ENCODE measurements at places on chromosomes 11 and 22.

- DNase-seq, result no peak
Measured at GRCh38 chr11:63567044-63567840, 4.1 kb upstream of the PLAAT2 start.

DNA sequence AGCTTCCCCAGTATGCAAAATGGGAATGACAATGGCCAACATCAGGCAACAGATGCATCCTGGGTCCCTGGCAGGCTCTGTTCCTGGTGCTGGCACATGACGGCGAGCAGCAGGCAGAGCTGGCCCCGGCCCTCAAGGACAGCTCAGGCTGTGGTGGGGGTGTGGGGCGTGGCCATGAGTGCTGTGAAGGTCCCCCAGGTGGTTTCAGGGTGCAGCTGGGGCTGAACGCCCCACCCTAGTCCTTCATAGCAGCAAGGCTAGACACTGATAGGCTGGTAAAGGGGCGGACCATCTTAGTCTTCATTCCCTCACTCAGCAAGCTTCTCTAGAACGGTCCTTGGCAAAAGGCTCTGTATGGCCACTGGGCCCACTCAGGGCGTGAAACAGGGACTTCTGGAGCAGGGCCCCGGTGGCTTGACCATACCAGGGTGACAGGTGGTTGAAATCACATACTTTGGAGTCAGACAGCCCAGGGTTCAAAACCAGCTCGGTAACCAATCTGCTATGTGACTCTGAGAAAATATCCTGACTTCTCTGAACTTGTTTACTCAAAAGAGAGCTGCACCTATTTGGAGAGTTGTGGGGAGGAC is 15.1 kb downstream of the NPTXR start:
- DNase-seq, result no peak

- DNase-seq, result no peak
Measured at GRCh38 chr22:48199667-48200066, 1437.2 kb downstream of the TBC1D22A start.

GRCh38 chr11:9133956-9134355 is 42.6 kb upstream of the SCUBE2 start:
- no peak for DNase-seq

DNA sequence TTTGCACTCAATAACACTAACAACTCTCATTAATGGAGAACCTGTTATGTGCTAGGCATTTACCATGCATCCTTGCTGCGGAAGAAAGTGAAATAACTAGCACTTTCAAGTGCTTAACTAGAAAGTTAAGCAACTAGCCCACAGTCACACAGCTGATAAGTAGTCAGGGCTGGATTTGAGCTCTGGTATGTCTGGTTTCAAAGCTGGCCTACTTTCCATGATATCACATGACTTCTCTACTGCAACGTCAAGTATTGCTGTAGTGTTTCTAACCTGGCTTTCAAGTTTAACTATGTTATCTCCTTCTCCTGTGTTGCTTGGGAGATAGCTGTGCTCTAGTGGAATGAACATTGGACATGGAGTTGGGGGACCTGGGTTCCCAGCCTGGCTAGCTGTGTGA is 12.1 kb downstream of the SLC15A3 start:
- no peak for DNase-seq

GRCh38 chr22:20246368-20247009 is 21.6 kb downstream of the RTN4R start:
- no peak for DNase-seq

DNA sequence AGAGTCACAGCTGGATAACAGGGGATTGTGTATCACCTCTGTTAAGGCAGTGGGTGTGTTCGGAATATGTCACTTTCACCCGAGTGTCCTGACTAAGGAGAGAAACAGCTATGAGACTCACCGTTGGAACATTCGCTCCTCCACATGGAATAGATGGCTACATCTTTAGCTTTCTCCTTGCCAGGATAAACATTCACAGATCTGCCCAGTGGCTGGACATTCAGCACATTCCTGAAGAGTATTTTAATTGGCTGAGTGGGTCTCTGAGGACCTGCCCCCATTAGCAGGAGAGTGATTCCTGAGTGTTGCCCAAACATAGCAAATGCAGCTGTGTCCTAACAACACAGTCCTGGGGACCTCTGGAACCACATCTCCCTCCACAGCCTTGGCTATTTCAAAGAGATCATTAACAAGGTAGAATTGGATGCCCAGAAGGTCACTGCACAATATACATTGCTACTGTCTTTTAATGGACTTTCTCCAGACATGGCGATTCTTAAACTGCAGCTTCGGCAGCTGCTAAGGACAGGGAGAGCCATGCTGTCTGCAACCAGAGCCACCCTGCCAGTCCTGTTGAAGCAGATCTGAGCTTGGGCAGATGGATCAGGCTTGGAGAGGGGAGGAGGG is 435.0 kb upstream of the CADM1 start:
- DNase-seq, result no peak

DNA sequence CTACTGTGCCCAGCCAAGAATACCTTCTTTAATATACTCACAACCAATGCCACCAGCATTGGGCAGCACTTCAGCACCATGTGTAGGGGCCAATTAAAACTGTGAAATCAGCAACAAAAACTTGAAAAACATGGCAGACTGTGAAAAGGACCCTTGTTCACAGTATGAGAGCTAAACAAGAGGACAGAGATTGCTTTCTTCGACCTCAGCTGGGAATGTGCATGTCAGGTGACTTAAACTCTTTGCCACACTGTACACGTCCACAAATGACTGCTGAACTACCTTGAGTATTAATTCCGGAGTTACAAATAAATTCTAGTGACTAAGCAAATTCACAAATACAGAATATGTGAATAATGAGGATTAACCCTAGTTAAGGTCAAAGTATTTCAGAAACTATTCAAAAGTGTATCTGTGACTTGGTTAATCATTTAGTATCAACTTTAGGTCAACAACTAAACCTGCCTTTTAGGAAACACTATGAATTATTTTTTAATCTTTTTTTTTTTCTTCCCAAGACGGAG is 33.0 kb downstream of the DDX6 start:
- no peak for DNase-seq

DNA sequence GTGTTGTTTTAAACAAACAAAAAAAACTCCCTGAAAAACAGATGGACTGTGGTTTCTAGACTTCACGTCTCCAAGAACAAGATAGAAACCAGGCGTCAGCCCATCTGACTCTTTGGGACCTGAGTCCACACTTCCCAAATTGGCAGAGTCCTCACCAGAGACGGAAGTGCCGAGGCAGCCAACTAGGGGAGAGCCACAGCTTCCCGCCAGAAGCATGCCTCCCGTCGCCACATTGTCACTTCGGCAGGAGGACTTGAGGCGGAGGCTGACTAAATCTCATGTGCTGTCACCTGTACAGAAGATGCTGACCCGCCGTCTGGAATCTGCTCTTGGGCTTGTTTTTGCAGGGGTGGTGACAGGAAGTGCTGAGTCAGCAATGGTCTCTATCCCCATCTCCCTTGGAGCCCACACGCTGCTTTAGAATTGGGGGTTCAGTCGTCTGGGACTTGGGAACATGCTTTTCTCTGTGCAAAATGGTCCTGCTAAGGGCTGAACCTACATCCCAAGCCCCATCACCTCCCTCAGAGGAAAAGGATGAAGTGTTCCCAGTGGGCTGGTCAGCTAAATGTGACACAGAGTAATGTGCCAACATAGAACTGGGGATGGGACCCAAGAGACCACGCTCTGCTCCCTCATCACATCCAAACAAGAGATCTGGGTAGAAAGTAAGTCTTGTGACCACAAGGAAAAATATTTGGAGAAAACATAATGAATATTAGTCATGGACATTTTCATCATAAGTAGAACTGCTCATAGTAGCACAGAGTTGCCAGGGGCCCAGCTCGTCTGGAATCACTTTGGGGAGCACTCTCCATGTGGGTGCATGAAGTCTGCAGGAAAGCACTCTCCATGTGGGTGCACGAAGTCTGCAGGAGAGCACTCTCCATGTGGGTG is 152.9 kb downstream of the SNX19 start:
- no peak for DNase-seq

DNA sequence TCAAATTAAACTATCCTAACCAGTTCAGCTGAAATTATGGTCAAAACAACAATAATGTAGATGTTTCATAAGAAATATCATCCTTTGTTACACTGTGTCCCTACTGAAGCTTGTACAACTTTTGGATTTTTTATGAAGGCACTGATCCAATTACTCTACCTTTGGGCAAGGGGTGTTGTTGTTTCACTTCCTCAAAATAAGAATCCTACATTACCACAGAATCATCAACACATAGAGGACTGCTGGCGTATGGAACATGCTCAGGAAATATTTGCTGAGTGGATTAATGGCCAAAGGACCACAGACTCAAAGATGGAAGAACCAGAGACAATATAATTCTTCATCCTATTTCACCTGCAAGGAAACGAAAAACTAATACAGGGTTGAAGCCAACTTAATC is 907.5 kb upstream of the CCDC90B start:
- DNase-seq, result no peak

GRCh38 chr22:26550498-26551033 is 38.3 kb upstream of the TFIP11 start:
- no peak for DNase-seq
